Activated naive CD4-positive, alpha-beta T cell treated with anti-CD3 and anti-CD28 coated beads, Interleukin-2, amount 10 ng/mL, durations not matched to agents 7 days and 5 days (primary cell): ENCODE measurements at places on chromosomes 1 and 21.
A peak's percentile ranks its signal among the peaks of the same experiment; 100 is the strongest.

DNA sequence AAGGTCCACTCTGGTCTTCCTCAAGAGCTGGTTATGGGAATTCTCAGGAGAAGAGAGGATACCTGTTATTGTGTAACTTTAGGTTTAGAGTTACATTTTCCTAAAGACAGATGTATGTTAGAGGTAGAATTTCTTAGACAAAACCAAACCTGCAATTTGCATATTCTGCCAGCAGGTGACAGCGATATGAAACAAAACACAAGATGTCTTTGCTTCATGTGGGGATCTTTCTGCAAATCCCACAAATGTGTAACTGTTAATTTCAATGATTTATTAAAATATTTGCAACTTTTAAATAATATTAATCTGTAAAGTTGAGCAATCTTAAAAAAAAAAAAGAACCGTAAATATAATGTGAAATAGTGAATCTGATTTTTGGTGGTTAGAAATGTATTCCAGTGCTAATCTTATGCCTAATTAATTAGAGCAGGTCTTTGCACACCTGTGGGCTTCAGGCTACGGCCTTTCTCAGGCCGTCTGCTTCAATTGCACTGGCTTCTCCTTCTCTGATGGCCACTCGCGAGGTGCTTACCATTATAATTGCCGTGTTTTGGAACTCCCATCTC lies 33.4 kb downstream of the FAM78B start:
- peak; percentile 26 for DNase-seq

- DNase-seq = no peak
These were observed 73.6 kb upstream of the CDC42BPA start for GRCh38 chr1:227391879-227392278.

- DNase-seq = no peak
These were observed 81.6 kb upstream of the CACHD1 start for GRCh38 chr1:64388336-64388735.

- no peak for DNase-seq
These were observed 47.1 kb downstream of the COQ8A start for GRCh38 chr1:226987179-226987536.

DNA sequence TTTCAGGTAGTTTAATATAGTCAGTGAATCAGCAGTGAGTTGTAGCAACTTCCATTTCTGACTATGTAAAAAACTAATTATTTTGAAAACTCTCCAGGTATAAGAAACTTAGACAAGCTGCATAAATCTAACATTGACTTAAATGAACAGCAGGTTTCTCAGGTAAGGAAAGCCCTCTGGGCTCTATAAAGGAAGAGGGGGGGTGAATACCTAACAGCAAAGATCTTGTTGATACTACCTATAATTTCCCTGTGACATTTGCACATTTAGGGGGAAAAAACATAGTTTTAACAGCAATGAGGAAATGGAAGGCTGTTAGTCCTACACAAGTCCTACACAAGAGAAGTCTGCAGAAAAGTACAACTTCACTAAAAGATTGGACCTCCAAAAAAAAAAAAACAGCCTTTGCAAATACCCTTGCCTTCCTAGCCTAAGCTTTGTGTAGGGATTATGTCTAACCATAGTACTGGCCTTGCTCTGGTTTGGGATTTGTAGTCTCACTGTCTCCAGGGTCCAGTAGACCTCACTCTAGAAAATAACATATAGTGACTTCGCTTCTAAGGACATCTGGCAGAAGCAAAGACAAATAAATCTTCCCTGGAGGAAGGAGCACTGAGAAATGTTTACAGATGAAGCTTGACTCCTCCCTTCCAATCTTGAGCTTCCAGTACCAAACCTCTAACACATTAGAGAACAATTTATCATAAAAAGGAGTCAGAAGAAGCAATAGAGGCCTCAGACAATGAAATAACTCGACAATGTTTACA lies 459.8 kb downstream of the DSCAM start:
- no peak for DNase-seq

DNA sequence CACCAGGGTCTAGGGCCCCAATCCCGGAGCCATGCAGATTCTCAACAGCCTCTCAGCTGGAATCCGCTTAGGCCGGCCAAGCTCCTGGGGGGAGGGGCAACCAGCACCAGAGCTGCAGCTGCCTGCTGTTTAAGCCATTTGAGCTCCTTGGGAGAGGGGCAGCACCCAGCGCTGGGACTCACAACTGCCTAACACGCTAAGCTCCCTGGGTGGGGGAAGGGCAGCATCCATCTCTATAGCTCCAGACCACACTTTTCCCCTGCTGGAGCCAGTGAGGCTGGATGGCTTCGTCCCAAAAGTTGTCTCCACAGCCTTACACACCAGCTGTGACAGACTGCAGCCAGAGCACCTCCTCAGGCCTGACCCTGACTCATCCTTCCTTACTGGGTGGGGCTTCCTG lies 6.9 kb upstream of the PTGFR start:
- no peak for DNase-seq

GRCh38 chr1:97632075-97632474 lies 288.8 kb downstream of the DPYD start:
- no peak for DNase-seq

DNA sequence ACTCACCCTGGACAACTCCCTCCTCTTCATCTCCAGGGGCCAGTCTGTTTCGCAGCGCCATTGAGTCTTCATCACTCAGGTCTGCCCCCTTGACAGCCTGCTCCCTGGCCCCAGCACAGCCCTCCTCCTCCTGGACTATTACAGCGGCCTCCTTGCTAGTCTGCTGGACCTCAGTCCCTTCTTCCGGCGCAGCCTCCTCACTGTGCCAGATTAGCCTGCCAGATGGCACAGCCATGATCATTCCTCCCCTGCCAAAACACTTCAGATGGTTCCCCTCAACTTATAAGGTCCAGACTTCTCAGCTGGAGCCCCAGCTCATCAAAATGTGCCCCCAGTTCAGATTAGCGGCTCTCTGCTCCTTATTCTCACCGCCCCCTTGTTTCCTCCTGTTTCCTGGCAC lies 7.0 kb upstream of the CELSR2 start:
- DNase-seq = no peak

- peak; percentile 67 for DNase-seq
These were observed at the start of gene AIM2 for GRCh38 chr1:159076438-159077119. AIM2 (minus strand) TSS chr1:159076766; CDS start chr1:159073499, 3,267 bp downstream.

- no peak for DNase-seq
These were observed 81.0 kb upstream of the PLD5 start for GRCh38 chr1:242605521-242605920.

GRCh38 chr1:167670563-167670962 lies 40.5 kb downstream of the RCSD1 start:
- DNase-seq = no peak

- DNase-seq = no peak
These were observed 24.9 kb upstream of the LRIG2 start for GRCh38 chr1:113048064-113048463.

- DNase-seq = no peak
These were observed 65.1 kb upstream of the JUN start for GRCh38 chr1:58848818-58849411.

GRCh38 chr1:170583186-170583585 lies 51.2 kb downstream of the GORAB start:
- DNase-seq = no peak

DNA sequence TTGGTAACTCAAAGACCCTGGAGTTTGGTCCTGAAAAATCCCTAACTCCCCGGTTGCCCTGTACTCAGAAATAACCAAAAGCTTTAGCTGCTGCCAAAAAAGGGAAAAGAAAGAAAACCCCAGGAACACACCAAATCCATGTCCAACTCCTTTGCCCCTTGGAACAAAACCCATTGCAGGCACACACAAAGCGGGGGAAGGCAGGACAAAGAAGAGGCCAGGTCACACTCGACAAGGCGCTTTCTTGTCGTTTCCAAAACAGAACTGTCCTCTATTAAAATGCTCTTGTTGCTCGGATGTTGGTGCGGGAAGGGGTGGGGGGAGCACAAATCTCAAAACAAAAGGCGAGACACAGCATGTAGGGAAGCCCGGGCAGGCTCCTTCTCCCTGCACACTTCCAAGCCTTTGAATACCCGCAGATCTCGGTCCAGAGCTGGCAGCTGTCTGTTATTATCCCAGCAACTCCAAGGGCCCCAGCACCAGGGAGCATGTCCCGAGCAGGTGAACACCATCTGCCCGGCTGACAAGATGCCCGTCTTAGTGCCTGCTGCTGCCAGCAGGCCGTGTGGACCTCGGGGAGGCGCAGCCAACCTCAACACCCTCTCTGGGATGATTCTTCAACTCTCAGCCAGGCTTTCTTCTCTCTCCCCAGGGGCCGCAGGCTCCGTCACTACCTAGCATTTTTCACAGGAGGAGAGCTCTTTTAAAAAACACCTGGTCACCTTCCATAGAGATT lies 96.4 kb downstream of the SSBP3 start:
- DNase-seq = no peak

DNA sequence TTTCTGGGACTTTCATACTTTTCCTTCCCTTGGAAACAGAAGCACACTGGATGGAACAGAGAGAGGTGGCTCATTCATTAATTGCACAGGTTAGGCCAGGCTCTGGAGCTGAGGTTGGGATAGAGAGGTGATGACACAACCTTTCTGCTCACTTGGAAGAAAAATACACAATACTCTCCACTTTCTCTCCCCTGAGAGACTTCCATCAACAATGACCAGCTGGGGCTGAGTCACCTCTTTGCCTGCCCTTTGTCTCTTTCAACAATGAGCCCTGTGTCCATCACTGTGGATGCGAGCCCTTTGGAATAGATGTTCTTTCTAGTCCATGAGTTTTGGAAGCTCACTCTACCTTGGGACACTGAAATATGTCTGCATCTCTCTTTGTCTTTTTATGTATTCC lies 43.1 kb downstream of the ATP2B4 start:
- DNase-seq = no peak

DNA sequence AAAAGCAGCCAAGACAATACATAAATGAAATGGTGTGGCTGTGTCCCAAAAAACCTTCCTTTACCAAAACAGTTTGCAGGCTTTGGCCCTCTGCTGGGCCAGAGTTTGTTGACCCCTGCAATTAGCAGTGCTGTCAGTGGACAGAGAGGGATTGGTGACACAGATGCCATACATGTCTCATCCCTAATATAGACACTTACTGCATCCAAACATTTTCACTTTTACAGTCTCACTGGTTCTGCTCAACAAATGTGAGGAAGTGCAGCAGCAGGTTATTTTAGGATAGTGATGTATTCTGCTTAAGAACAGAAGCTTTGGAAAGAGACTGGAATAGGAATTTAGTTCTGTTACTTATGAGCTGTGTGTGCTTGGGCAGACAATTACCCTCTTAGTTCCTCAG lies 462.8 kb upstream of the LRRC7 start:
- DNase-seq = no peak

GRCh38 chr1:26553942-26554682 lies 24.6 kb downstream of the RPS6KA1 start:
- DNase-seq = no peak

- DNase-seq = no peak
These were observed 93.1 kb upstream of the COL6A1 start for GRCh38 chr21:45888386-45889009.

DNA sequence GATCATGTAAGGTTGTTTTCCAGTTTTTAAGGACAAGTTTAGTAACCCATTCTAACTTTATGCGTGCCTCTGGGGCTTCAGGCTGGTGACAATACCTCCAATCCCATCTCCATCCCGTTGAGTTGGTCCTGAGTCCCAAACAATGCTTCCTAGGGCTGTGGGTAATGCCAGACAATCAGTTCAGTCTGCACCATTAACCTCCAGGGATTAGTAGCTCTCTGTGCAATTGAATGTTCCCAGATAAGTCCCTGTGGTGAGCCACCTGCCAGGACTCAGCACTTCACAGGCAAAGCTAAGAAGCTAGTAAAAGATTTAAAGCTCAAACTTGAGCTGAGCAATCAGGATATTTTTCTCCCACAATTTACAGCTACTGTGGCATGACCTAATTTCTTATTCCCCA lies 462.2 kb upstream of the PTBP2 start:
- no peak for DNase-seq

DNA sequence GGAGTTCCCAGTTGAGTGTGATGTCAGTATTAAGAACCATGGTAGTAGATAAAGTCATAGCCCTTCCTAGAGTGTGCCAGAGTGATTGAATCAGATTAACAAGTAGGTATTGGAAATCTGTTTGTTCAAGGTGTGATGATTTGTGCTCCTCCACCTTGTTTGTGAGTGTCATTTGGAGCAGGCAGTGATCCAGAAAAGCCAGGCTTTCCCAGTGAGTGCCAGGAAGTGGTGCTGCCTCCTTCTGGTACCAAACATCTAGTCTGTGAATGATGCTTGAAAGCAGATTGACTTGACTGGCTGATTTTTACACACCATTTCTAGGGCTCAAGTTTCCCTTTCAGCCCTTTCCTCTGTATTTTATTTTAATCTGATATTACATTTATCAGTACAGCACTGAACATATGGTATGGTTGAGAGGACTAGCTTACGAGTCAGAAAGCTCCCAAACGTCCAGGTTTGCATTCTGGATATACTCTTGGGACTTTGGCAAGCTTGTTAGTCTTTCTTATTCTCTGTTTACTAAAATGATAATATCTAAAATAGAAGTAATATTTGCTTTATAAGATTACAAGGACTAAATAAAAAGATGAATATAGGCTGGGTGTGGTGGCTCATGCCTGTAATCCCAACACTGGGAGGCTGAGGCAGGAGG lies 100.7 kb downstream of the PATJ start:
- DNase-seq = no peak

GRCh38 chr1:54380290-54380882 lies 25.8 kb downstream of the SSBP3 start:
- DNase-seq = no peak

DNA sequence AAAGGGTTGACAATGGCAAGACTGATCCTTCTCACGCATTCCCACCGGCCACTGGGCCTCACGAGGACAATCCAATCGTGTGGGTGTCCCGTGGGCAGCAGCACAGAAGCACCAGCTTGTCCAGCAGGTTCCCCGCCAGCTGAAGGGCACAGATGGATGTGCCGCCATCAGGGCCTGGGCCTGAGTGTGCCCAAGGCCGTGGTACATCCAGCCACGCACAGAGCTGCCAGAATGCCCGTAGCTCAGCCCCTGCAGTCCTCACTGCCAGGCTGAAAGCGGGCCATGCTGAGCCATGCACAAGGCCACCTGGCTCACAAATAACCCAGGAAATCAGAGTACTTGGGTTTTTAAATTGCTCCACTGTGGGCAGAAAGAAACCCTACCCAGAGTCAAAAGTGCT lies 7.0 kb downstream of the NPHP4 start:
- no peak for DNase-seq

GRCh38 chr1:101044749-101045148 lies 19.2 kb upstream of the DPH5 start:
- DNase-seq = no peak

DNA sequence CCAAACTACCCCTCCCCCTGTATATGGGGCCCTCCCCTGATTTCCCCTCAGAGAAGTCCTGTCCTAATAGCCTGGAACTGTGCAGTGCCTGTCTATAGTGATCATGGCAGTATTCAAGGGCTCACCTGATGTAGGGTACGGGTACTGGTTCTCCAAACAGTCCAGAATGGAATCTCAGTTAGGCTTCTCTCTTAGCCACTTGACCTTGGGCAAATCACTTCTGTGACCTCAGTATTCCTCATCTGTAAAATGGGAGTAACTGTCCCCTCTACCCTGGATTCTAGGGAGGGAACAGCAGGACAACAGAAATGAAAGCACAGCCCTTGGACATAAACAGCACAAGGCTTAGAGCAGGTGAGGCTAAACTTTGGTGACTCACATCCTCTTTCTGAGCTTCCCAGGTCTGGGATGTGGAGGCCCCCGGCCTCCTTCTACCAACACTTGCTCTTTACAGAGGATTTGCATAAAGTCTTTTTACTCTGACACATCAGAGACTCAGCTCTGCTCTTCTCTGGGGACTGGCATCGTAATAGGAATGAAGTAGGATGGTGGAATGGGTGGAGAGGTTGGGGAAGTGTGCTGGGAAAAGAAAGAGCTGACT lies 20.0 kb upstream of the PDZK1IP1 start:
- no peak for DNase-seq
